ENCODE measurements at places on chromosomes 3 and 15.
A peak's percentile ranks its signal among the peaks of the same experiment; 100 is the strongest.

- no peak for DNase-seq
Observed at GRCh38 chr15:99437315-99438223, 128.2 kb upstream of the MEF2A start.

DNA sequence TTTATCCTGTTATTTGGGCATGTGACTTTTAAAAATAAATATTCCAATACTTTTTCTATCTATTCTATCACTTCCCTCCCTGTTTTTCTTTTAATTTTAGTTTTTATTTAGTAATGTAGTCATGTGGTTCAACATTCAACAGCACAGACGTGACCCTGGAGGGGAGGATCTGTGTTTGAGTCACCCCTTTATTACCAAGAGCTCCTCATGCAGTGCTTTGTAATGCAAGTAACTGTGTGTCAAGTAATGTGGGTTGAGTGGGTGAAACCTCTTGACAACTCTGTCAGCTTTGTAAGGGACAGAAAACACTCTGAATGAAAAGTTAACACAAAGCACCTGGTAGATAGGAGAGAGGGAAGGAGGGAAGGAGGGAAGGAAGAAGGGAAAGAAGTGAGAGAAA, 89.7 kb upstream of the FGF12 start:
- DNase-seq: peak; percentile 78

DNA sequence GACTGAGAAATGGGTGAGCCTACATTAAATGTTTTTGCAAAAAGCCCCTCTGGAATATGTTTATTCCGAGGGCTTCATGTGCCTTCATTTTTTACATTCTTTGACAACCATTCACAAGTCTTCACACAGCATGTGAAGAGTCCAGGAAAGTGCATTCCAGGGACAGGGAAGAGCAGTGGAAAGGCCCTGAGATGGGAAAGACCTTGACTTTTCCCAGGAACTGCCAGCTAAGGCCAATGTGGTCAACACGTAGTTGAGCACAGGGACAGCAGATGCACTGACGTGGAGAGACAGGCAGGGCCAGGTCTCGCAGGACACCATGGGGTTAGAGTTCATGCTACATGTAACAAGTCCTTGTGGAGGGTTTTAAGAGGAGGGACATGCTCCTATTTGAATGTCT, 21.7 kb downstream of the SSR3 start:
- no peak for DNase-seq

DNA sequence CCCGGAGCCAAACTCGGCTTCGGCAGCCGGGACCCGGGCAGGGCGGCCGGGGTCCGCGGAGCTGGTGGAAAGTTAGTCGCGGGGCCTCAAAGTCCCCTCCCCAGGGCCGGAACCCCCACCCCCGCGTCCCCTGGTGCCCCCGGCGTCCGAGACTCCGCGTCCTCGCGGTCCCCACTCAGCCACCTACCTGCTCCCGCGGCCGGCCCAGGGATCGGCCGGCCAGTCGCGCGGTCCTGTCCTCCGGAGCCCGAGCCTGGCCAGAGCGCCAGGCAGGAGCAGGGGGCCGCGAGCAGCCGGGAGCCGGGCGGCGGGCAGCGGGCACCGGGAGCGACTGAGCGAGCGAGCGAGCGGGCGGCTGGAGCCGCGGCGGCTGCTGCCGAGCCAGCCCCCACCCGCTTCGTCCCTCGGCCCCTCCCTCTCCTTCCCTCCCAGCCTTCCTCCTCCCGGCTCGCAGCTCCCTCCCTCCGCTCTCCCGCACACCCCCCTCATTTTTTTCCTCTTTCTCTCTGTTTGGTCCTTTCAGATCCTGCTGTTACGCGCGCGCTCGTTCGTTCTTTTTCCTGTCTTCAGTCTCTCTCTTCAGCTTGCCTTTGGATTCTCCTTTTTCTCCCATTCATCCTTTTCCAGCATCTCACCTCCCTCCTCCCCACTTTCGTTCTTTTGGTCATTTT, at the start of gene MEGF11:
MEGF11 (minus strand) TSS at position 333 of the 671 bp plus-strand sequence. CDS start 125,347 bp downstream, outside the sequence.
- DNase-seq: peak; percentile 62

DNA sequence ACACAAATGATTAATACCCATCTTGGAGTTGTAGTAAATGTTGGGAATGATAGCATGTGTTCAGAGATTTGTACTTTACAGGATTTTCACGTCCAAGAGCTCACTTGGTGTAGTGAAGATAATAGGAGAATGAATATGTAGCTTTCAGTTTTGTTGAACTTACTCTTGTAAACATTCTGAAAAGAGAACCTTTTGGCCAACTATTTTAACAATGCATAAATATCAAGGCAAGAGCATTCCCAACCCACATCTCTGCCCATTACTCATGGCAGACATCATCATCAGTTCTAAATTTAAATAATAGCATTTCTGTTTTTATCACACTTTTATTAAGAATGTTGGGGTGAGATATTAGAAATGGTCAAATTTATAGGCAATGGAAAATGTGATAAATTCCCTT, 465.2 kb upstream of the TPRG1 start:
- no peak for DNase-seq

GRCh38 chr3:170689893-170690660, 104.2 kb upstream of the SLC7A14 start:
- DNase-seq: peak; percentile 70

GRCh38 chr15:41258750-41259471, 27.8 kb downstream of the CHP1 start:
- peak; percentile 23 for DNase-seq
